ENCODE measurements at places on chromosomes 3 and 15. TPM values are rescaled to one million over a fixed set of nuclear protein-coding genes. Genes with fewer than 3 reads are reported as not detected.

The LRIG1 gene
- 10.0 TPM for total RNA-seq

The GOLGA6D gene
- not detected for total RNA-seq

The APBA2 gene
- total RNA-seq = 1.1 TPM

DNA sequence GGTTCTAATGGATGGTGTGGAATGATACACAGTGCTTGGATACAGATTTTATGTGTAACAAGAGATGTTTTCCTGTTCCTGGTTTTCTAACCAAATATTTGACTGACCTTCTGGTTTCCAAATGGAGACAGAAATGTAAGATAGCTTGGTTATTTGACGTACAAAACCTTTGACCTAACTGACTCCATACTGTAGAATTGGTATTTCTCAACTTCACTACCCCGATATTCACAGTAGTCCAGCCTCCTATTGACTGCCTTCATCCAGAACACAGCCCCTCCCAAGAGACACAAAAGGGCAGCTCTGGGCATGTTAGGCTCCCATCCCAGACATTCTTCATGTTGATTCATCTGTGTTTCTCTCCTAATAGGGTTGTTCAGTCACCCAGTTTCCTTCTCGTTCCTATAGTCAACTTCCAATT is 33.4 kb downstream of the MYO1E start:
- peak overlapping the region; percentile 34 for H3K27ac ChIP-seq
- DNase-seq = peak; percentile 78
- peaks cover 31% of the 10 kb centered on the region for H3K4me1 ChIP-seq
- peaks cover 7% of the 10 kb centered on the region for H3K36me3 ChIP-seq

- peaks cover 46% of the 10 kb centered on the region for H3K36me3 ChIP-seq
- DNase-seq = peak; percentile 95
- no peaks in the 10 kb centered on the region for H3K27me3 ChIP-seq
- H3K27ac ChIP-seq = peak overlapping the region; percentile 92
Observed at GRCh38 chr15:48582452-48583247, 62.9 kb downstream of the FBN1 start.

GRCh38 chr3:146969356-146969755 is 364.2 kb upstream of the PLSCR5 start:
- no peaks in the 10 kb centered on the region for H3K36me3 ChIP-seq
- H3K27ac ChIP-seq = peak overlapping the region; percentile 97
- no peaks in the 10 kb centered on the region for H3K27me3 ChIP-seq
- peaks cover 54% of the 10 kb centered on the region for H3K4me1 ChIP-seq
- DNase-seq = peak; percentile 66
- H3K4me3 ChIP-seq = peak overlapping the region; percentile 62

- no peaks in the 10 kb centered on the region for H3K27me3 ChIP-seq
- DNase-seq = peak; percentile 32
- no peak overlapping the region for H3K27ac ChIP-seq
- H3K4me1 ChIP-seq = peaks cover 20% of the 10 kb centered on the region
Observed at GRCh38 chr3:58631742-58632141, 34.8 kb downstream of the FAM3D start.

GRCh38 chr3:32495609-32496008 is 7.0 kb downstream of the CMTM6 start:
- 0 out of 2 replicates have a peak, but pooled peaks cover 4% of the 10 kb centered on the region for H3K36me3 ChIP-seq
- no peak overlapping the region for H3K27ac ChIP-seq
- H3K27me3 ChIP-seq = no peaks in the 10 kb centered on the region
- no peak overlapping the region for H3K4me3 ChIP-seq

DNA sequence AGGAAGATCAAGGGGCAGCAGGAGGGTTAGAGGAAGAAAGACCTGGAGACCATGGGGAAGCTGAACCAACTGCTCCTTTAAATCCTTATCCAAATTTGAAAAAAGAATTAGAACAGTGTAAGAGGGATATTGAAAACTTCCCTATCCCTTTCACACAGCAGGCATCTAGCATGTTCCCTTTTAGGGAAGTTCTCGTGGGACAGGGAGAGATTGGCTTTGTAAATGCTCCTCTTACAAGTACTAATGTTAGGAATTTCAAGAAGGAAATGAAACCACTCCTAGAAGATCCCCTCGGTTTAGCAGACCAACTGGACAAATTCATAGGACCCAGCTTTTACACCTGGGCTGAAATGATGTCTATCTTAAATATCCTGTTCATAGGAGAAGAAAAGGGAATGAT is 41.5 kb downstream of the PPCDC start:
- H3K4me1 ChIP-seq = peaks cover 12% of the 10 kb centered on the region
- H3K27ac ChIP-seq = no peak overlapping the region
- no peaks in the 10 kb centered on the region for H3K36me3 ChIP-seq
- no peak overlapping the region for H3K4me3 ChIP-seq

DNA sequence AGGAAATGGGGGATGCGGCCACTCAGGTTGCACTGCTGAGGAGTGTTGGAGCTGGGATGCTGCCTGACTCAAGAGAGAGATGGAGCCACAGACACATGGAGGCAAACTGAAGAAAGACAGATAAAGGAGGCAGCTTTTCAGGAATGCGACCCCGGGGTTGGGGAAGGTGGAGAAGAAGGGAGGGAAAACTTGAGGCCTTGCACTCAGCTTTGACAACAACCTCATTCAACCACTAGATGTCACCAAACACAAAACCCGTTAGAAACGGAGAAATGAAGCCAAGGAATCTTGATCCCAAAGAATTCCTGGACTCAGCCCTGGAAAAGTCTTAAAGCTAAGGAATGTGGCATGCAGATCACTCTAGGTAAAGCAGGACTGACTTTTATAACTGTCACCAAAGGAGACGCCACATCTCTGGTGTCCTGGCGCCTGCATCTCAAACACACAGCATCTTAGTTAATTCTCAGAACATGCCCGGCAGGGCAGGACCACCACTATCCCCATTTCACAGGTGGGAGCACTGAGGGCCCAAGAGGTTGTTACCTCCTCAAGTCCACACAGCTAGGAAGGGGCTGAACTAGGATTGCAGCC is 59.6 kb upstream of the LMCD1 start:
- H3K27ac ChIP-seq = no peak overlapping the region
- no peaks in the 10 kb centered on the region for H3K36me3 ChIP-seq
- no peaks in the 10 kb centered on the region for H3K27me3 ChIP-seq
- H3K4me1 ChIP-seq = peaks cover 45% of the 10 kb centered on the region

GRCh38 chr3:61857297-61857696 is 295.9 kb downstream of the PTPRG start:
- H3K36me3 ChIP-seq = no peaks in the 10 kb centered on the region
- no peak overlapping the region for H3K4me3 ChIP-seq
- no peak overlapping the region for H3K27ac ChIP-seq
- no peaks in the 10 kb centered on the region for H3K27me3 ChIP-seq
- no peak for DNase-seq
